Vagina (tissue), 2 donors: ENCODE measurements at places on chromosomes 12 and 14.

GRCh38 chr12:53603804-53604203 is 22.4 kb downstream of the ATF7 start:
- no peak for DNase-seq

DNA sequence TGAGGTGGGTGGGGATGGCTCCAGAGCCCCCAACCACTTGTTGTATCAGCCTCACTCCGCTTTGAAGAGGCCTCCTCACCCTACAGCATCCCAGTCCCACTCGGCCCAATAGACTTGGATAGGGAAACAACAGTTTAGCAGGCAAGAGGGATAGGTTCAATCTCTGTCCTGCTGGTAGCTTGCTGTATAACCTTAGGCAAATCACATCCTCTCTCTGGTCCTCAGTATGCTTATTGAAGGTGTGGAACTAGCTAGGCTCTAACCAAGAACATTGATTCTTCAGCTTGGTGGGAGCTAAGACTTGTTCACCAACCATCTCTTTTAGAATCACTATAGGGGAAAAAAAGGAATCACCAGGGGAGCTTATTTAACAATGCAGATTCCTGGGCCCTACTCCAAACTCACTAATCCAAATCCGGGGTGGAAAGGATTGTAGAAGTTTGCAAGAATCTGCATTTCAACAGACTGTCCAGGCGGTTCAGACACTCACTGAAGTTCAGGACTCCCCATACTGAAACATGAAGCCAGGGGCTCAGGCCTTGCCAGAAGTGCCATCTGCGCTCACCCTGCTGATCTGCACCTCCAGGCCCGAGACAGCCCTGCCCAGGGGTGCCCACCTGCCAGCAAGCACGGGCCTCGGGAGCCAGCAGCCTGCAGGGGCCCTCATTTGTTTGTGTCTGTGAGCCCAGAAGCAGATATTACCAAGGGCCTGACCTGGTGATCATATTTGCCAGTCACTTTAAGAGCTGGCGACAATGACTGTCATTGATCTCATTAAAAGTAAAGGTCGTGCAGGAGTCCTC is 113.0 kb downstream of the ADCK1 start:
- no peak for DNase-seq

GRCh38 chr12:31353750-31354708 is 28.1 kb upstream of the SINHCAF start:
- DNase-seq: no peak

DNA sequence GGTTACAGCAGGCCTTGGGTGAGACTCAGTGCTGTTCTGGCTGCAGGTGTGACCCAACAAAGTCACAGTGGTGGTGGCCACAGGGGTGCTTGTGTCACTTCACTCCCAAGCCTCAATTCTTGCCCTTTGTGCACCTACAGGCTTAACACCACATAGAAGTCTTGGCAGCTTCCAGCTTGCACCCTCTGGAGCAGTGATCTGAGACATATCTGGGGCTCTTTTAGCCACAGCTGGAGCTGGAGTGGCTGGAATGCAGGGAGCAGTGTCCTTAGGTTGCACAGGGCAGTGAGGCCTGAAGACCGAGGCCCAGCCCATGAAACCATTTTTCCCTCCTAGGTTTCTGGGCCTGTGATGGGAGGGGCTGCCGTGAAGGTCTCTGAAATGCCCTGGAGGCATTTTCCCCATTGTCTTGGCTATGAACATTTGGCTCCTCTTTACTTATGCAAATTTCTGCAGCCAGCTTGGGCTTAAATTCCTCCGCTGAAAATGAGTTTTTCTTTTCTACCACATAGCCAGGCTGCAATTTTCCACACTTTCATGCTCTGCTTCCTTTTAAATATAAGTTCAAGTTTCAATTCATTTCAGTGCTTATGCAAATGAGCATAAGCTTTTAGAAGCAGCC is 37.7 kb downstream of the ADAM21 start:
- DNase-seq: no peak

GRCh38 chr14:100900837-100901390 is 2.6 kb downstream of the RTL1 start:
- DNase-seq: no peak

DNA sequence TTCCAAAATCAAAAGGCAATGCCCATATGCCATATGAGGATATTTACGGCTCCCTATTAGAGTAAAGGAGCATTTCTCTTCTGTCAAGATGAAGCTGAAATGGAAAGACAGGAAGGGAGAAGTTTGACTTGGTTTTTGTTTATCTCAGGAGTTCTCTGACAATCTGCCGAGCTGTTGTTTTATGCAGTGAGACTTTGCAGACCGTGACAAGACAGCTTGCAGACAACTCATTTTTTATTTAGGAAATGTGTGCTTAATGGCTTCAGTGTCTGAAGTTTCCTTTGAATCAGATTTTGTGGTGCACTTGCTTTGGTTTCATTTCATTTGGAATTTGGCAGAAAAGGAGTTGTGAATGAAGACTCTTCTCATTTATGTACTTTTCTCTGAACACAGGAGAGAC is 145.4 kb downstream of the C12orf50 start:
- no peak for DNase-seq

- DNase-seq: no peak
These were observed 12.6 kb upstream of the RNASE4 start for GRCh38 chr14:20671597-20672283.

GRCh38 chr12:16608946-16609539 is 3.1 kb upstream of the LMO3 start:
- DNase-seq: no peak

GRCh38 chr14:104265918-104266630 is 127.7 kb downstream of the KIF26A start:
- DNase-seq: no peak

DNA sequence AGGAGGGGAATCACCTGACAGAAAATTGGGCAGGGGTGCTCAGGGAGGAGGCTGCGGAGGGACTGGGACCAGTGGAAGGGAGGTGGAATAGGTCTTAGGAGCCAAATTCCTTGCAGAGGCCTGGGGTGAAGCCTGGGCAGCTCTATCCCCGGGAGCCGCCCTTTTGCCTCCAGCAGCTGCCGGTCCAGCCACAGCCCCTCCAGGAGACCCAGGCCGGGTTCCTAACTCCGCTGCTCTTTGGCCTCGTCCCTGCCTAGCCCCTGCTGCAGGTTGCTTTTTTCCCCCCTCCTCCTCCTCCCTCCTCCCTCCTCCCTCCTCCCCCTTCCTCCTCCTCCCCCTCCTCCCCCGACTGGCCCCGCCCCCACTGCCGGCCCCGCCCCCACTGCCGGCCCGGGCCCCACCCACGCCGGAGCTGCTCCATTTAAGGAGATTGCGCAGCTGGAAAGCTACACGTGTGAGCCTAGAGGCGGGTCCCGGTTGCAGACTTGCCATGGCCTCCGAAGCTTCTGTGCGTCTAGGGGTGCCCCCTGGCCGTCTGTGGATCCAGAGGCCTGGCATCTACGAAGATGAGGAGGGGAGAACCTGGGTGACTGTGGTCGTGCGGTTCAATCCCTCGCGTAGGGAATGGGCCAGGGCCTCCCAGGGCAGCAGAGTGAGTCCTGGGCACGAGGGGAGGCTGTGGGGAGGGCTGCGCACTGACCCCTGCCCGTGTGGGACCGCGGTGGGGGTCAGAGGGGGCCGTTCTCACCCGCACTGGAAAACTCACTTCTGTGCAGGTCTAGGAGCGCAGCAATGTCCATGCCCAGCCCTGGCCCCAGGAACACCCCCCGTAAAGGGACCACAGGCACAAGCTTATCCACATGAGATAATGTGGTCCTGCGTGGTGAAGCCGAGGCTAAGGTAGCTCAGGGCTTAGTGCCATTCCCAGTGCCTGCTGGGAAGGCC is at the start of gene TCL1B:
Gene TCL1B (plus strand): TSS at position 449 of the 945 bp plus-strand sequence. CDS start 42 bp downstream, at position 491.
- no peak for DNase-seq

GRCh38 chr14:91919814-91920213 is 27.7 kb downstream of the FBLN5 start:
- DNase-seq: no peak

DNA sequence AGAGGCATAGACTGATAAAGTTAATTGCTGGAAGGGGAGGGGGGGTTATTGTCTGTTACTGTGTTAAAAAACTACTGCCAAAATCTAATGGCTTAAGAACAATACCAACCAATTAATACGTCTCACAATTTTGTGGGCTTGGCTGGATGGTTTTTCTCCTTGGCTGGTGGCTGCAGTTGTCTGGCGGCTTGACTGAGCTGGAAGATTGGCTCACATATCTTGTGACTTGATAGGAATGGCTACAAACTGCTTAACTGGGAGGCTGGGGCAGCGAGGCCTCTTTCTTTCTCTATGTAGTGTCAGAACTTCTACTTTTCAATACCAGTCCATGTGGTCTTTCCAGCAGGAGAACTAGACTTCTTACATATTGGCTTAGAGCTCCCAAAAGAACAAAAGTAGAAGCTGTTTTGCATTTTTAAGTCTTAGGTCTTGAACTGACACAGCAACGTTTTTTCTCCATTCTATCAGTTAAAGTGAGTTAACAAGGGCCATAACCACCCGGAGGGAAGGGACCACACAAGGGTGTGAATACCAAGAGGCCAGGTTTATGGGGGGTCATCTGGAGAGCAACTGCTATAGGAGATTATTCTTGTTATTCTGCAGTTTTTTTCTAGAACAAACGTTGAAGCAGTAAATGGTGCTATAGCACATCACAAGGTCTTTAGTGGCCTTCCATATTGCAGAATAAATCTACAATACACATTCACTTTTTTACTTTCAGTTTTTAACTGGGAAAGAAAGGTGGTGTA is 46.9 kb downstream of the ZDHHC17 start:
- no peak for DNase-seq

DNA sequence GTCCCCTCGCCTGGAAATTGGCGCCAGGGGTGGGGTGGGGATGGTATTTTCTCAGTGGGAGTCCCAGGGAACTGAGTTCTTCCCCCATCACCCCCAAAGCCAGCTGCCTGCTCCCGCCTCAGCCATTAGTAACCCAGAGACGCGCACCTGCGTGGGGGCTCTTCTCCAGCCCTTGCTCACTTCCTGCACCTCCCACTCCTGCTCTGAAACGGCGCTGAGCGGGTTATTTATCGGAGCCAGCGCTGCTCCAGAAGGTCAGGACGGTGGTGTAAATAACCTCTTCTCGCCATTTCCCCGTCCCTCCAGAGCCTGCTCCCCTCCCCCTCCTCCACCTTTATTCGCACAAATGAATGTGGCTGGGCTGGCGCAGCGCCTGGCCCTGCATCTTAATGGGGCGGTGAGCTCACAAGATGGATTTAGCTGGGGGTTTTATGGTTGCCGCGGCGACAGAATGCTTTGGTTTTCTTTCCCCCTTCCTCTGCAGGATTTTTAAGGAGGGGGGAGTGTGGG is 12.2 kb downstream of the GPR84 start:
- DNase-seq: no peak

DNA sequence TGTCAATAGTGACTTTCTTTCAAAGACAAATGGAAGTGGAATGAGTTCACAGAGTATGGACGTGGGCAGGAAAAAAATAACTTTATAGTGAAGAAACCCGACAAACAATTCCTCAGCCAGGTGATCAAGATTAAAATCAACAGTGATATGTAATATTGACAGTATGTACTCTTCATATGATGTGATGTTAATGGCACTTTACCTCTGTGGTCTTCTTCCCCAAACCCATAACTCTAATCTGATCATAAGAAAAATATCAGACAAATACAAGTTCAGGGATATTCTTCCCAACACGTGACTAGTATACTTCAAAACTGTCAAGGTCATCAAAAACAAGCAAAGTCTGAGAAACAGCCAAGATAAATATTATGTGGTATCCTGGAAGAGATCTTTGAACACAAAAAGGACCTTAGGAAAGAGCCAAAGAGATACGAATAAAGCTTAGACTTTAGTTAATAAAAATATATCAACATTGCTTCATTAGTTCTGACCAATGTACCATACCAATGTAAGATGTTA is 215.5 kb downstream of the PPFIA2 start:
- no peak for DNase-seq

DNA sequence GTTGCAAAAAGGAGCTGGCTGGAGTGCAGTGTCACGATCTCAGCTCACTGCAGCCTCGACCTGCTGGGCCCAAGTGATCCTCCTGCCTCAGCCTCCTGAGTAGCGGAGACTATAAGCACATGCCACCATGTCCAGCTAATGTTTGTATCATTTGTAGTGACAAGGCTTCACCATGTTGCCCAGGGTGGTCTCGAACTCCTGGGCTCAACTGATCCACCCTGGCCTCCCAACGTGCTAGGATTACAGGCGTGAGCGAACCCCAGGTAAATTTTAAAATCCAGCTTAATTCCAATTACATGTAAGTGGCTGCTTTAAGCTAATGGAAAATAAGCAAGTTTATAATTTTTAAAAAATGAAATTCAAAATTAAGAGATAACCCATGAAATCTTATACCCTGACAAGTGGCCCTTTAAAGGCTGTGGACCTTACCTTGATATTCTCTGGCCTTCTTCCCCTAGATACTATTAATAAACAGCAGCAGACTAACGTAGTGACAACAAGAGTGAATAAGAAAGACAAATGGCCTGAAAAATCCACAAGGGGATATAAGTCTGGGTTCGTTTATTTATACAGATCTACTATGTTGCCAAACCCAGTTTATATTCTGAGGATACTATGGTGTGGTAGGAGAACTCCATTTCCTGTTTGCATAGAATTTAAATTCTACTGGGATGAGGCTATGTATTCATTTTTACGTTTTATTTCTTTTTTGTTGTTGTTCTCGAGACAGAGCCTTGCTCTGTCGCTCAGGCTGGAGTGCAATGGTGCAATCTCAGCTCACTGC is 25.6 kb upstream of the SLC2A3 start:
- DNase-seq: no peak

- DNase-seq: no peak
These were observed 124.0 kb downstream of the DYRK2 start for GRCh38 chr12:67772267-67773169.
